ENCODE measurements at places on chromosomes 7 and 10.

- no peak for DNase-seq
Measured at GRCh38 chr7:2283074-2283473, 31.2 kb downstream of the SNX8 start.

DNA sequence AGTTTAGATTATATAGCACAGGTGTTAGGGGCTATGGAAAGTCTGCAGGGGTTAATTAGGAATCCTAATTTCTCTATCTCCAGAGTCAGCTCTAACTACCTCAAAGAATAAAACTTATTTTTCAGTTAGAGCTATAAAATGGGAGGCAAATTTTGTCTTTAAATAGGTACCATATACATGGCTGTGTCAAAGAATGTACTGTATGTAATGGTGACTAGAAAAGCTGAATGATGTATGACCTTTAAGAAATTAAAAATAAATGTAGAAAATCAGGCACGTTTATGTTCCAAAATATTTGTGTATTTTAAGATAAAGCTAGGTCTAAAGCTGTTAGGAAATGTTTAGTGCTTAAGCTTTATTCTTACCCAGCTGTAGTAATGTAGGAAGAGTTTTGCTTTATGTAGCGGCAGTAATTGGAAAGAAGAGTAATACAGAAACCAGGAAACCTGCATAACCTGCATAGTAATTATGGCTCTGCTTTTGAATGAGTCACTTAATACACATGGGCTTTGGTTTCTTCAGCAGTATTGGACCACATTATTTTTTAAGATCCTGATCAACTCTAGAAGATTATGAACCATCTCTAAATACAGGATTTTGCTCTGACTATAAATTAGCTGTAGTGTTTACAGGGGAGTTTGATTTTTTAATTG, 85.0 kb downstream of the KMT2E start:
- DNase-seq, result no peak

- DNase-seq, result no peak
Measured at GRCh38 chr10:23512355-23513058, 73.6 kb downstream of the OTUD1 start.

- no peak for DNase-seq
Measured at GRCh38 chr7:136140469-136140868, 163.3 kb upstream of the MTPN start.

- DNase-seq, result no peak
Measured at GRCh38 chr10:125462845-125463244, 220.1 kb downstream of the TEX36 start.

DNA sequence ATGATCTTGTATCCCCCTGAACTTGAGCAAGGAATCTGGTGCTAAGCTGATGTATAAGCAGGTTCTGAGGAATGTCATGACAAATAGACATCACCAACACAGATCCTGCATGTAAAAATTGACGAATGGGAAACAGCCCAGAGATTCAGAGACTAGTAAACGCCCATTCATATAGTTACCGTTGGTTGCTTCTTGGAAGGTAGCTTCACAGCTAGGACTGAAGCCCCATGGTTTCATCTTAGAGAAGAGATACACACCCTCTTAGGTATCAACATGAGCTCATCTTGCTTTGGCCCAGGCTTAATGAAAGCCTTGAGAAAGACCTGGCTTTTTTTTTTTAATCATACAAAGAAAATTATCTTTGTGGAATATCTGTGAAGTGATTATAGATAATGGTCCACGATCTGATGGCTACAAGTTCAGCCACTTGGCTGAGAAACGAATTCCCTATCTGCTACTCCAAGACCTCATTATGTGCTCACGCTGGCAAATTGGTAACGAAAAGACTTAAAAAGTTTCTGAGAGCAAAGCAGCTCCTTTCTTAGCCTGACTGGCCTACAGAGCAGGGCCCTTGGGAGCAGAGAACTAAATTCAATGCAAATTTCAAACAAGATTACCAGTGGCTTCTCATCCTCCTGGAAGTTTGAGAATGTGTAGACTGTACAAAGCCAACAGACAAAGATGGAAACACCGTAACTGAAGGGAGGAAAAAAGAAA, 181.1 kb downstream of the NRP1 start:
- no peak for DNase-seq

DNA sequence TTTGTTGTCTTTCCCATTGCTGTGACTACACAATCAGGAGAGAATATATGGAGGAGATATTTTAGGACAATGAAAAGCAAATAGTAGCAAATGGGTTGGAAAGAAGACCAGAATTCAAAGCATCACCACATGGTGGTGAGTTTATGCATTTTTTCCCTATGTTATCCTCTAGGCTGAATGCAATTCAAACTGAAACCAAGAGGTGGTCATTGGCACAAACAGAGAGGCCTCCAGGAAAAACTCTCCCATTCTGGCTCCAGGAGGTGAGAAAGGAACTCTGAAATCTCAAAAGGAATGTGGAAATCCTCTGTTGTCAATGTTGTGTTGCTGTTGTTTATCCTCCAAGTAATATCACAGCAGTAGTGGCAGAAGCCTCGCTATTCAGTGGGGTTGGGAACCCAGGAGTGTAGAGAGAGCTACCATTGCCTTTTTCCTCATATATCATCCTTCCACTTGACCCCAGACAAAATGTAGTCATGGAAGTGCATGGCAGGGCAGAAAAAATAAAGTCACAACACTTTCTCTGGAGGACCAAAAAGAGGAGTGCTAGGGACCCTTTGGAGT, 819.1 kb downstream of the GRID1 start:
- DNase-seq, result no peak

- DNase-seq, result no peak
Measured at GRCh38 chr7:69516238-69516820, 81.9 kb upstream of the AUTS2 start.

GRCh38 chr7:7276161-7276560, 93.8 kb downstream of the C1GALT1 start:
- no peak for DNase-seq

DNA sequence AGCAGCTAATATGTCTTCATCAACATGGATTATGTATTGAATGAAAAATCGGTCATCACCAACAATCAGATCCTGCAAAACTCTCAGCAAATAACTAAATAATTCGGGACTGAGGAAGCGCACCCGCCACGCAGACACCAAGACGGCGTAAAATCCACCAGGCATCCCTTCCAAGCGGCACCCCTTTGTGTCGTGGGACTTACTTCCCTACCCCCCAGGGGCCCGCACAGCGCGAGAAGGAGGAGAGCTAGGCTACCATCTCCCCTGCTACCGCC, 721 bp downstream of the ARL3 start:
- no peak for DNase-seq

DNA sequence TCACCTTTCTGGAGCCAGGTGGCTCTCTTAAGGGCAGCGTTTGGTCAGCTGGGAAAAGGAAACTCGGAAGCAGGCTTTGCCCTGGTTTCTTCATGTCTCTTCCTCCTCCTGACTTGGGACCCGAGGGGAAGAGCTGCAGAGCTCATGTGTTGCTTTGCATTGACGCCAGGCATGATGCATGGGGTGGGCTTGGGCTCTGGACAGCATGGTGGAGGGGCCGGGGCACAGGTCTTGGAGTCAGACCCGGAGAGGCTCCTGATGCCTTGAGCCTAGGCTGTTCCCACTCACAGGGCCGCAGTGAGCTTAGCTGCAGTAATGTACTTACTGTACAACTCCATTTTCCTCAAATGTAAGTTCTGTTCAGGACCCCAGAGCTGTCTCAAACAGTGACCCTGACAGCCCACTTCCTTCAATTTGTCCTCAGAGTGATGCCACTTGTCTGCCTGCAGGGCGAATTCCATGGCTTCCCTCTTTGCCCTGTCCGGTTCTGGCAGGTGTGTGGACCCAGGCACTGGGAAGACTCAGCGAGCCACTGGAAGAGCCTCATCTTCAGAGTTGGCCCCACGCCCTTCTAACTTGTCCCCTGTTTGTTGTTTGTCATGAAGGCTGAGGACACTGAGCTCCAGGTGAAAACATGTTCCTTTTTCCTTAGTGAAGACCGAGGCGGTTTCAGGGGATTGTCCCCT, 50.2 kb downstream of the ZNF467 start:
- no peak for DNase-seq

Data from islet precursor cell (in vitro differentiated cells).